ENCODE measurements at places on chromosomes 13 and 19.

DNA sequence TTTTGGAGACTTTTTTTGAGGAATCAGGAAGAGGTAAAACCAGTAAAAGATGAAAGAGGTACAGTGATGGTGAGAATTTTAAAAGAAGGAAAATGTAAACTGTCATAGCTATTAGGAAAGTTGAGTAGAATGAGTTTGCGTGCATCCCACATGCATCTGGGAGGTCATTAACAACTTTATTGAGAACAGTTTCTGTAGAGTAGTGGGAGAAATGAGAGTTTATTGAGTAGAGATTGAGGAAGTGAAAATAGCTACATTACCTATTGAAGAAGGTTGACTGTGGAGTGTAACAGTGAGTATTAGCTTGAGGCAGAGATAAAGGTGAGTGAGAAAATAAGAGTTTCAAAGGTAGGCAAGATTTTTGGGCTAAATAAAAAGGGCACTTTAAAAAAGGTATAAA, 38.7 kb downstream of the BRCA2 start:
- no peak for DNase-seq

DNA sequence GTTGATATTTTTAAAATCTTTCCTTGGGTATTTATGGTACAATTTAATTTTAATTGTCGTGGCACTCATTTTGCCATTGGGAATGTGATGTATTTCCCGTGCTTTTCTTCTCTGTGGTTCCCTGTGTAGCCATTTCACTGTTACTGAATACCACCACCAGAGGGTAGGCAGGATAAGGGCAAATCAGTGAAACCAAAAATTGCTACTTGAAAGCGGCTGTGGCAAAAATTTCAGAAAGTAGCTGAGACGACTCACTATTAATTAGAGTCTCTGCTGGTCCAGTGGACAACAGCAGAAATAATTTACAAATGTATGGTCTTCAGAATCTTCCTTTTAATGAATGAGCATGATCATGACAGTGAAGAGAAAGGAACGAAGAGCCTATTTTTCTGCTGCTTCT, 34.4 kb upstream of the MIR17HG start:
- DNase-seq = no peak

DNA sequence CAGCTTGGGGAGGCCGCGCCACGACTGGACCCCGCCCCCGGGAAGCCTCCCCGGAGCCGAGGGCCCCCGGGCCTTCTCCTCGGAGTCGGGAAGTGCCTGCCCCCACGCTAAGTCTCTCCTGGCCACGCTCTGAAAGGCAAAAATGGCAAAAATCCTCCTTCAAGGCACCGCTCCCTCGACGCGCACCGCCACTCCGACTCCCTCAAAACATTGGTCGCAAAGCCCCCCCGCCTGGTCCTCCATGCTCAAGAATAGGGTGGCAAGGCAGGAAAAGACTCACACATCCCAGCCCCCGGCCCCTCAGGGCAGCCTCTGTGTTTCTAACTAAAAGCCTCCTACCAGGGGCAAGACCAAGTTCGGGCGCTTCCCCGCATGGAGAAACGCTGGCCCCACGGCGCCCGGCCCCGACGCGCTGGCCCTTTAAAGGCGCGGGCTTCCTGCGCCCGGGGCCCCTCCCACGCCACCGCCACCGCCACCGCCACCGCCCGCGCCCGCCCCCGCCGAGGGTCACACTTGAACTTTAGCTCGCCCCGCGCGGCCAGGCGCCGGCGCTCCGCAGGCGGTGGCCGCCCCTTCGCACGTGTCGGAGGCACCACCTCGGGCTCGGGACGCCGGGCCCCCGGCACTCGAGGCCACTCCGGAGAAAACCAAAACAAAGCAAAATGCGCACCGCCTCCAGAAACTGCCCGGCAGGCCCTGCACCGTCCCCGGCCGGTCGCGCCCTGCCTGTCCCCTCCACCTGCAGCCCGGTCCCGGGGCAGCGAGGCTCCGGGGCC, 1.9 kb downstream of the FOXO1 start:
- no peak for DNase-seq

- DNase-seq = no peak
These were observed 2.2 kb downstream of the CERS1 start for GRCh38 chr19:18893587-18894253.

DNA sequence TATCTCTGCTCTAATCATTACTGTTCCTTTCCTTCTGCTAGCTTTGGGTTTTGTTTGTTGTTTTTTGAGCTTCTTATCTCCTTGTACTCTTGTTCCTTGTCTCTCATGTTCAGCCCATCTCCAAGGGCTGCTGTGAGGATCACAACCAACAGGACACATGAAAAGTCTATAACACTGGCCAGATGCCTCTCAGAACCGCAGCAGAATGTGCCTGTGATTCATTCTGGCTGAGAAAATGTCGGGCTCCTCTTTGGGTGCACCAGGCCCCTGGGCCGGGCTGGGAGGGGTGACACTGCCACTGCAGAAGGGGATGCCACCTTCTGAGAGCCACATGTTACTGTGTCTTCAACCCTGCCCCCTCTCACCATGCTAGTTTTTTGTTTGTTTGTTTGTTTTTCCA, 48.0 kb downstream of the GGACT start:
- DNase-seq = no peak

DNA sequence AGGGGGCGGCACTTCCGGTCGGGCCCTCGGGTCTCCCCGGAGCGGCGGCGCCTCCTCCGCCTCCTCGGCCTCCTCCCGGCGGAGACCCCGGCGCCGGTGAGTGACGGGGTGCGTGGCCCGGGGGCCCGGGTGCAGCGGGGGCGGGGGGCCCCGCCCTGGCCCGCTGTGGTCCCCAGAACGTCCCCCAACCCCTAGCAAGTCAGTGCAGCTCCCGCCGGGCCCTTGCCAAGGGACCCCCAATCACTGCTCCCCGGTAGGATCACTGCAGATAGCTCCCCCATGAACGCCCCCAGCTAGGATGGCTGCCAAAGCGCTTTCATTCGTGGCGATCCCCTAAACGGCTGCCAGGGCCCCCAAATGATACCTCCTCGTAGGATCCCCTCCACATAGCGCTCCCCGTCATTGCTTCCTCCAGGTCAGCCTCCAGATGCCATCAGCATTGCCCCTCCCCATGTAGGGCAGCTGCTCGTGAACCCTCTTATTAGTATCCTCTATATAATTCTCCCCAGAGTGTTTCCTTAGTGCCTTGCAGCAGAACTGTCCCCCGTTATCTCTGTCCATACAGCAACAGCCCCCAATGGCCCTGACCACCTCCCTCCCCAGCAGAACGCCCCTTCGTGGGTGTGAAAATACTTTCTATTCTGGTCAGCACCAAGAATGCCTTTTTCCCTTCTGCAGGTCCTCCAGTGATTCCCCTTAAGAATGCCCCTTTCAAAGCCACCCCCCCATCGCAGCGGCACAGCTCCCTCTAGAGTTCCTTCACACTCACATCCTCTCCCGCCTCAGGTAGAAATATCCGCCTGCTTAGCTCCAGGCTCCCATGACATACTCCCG, at the start of gene ZNF865:
Gene ZNF865, plus strand, starts transcription at position 11 of the 834 bp plus-strand sequence. CDS start 7,972 bp downstream, outside the sequence.
- DNase-seq = peak; percentile 69

GRCh38 chr13:53010374-53011105, 18.1 kb upstream of the OLFM4 start:
- no peak for DNase-seq

DNA sequence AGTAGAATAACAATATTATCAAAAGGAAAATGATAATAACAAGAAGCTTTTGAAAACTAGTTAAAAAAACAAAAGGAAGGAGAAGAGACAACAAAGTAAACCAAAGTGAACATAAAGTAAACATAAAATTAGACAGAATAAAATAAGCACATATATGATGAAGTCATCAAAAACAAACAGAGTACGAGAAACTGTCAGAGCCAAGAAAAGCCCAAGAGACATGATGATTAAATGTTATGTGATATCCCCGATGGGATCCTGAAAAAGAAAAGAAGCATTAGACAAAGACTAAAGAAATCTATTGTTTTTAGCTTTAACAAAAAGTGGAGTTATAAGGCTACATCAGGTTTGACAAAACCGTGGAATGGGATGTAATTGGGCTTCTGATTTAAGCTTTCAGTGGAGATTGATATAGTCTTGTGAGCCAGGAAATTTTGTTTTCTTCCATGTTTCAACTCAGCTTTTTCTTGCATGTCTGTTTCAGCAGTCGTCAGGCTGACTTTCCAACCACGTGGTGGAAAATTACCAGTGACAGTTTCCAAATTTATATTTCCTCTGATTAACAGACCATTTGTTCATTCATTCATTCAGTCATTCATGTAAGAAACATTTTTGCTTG, 64.9 kb downstream of the KL start:
- no peak for DNase-seq

- no peak for DNase-seq
These were observed 6.8 kb downstream of the FREM2 start for GRCh38 chr13:38693641-38694040.

GRCh38 chr19:23273022-23273589, 22.9 kb upstream of the ZNF724 start:
- no peak for DNase-seq

GRCh38 chr13:59477011-59477410, 686.7 kb downstream of the DIAPH3 start:
- DNase-seq = peak; percentile 15
